Activated CD8-positive, alpha-beta memory T cell treated with anti-CD3 and anti-CD28 coated beads for 4 hours (primary cell): ENCODE measurements at places on chromosomes 13 and 19.

- DNase-seq, result no peak
Observed at GRCh38 chr19:46700704-46701103, 16.2 kb downstream of the PRKD2 start.

DNA sequence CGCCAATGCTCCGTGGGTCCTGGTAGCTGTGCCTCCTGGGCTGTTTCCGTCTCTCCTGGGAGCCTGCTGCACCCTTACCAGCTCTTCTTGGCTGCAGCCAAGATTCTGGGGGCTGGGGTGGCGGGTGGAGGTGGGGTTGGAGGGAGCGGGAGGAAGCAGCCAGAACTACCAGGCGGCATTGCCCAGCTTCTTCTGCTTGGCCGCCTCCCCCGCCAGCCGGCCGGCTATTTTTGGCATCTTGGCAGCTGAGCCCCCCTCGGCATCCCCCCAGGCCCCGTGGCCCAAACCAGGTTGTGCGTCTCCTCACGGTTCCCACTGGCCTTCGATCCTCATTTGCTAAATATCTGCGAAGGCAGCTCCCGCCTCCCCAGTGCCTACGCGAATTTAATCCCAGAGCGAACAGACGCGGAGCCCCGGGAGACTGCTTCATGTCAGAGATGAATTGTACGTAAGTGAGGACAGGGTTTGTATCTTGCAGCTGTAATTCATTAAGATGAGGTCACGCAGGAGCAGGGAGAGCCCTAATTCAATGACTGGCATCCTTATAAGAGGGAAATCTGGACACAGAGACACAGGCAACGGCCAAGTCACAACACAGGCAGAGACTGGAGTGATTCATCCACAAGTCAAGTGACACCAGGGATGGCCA, 12.8 kb upstream of the PEAK3 start:
- no peak for DNase-seq

DNA sequence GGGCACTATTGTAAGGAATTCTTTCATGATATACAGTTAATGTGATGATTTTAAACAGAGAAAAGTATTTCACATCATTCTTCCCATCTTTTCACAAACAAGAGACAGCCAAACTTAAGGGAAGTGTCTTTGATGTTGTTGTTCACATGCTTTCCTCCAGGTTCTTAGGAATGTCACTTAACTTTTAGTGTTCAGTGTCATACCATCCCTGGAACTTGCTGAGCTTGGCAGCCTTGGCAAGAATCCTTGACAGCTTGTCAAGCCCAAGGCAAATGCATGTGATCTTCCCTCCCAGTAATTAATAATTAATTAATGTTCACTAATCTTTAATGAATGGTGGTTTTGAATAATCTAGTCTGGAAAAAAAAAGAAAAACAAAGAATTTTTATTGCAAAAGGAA, 727.9 kb upstream of the PRR20A start:
- DNase-seq, result no peak

GRCh38 chr13:113636266-113636963, 21.6 kb downstream of the ATP4B start:
- DNase-seq, result no peak

GRCh38 chr19:46954993-46955812, 64.4 kb upstream of the NPAS1 start:
- peak; percentile 22 for DNase-seq

DNA sequence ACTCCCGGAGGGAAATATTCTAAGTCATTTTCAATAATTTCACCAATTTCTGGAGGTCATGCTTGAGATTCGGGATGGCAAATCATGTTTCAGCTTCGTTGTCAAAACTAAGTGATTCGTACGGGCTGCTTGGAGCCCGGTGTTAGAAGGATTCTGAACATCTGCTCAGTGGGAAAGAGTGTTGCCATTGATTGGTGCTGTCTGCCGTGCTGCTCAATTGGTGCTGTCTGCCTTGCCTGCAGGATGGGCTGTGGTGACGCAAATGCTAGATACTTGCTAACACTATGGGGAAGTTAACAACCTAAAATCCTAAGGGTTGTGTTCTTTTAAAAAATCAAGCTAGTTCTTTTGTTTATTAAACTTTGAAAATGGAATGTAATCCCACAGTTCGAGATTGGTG, 17.3 kb upstream of the CACNG8 start:
- no peak for DNase-seq

GRCh38 chr19:7895565-7895964, 7.3 kb downstream of the LRRC8E start:
- no peak for DNase-seq

- no peak for DNase-seq
Observed at GRCh38 chr19:9700229-9700981, 25.5 kb upstream of the ZNF562 start.

DNA sequence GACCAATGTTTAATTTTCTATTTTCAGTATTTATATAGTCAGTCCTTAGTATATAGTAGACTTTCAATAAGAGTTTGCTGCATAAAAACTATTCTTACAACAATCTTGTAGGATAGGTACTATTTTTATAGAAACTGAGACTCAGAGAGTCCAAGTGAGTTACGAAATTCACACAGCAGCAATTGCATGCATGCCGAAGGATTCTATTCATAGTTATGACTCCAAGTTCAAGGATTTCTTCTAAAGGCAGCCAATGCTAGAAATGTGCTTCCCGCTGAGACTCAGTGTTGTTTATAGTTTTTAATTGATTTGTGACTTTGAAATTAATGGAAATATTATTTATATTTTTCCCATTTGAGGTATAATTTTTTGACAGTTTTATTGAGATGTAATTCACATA, 62.7 kb upstream of the CSNK1A1L start:
- no peak for DNase-seq

DNA sequence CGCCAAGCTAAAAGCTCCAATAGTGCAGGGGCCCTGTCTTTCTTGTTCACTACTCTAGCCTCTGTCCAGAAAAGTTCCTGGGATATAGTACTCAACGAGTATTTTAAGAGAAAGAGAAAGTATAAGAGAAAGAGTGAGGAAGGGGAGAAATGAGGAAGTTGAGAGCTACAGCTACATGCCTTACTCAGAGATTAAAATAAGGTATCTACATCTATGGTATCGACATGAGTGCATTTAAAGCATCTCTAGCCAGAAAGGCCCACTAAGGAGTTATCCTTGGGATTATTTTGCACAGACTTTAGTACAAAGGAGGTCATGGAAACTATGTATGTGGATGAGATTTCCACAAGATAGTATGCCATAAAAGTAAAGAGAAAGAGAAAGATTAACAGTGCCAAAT, 28.5 kb downstream of the MYCBP2 start:
- no peak for DNase-seq

DNA sequence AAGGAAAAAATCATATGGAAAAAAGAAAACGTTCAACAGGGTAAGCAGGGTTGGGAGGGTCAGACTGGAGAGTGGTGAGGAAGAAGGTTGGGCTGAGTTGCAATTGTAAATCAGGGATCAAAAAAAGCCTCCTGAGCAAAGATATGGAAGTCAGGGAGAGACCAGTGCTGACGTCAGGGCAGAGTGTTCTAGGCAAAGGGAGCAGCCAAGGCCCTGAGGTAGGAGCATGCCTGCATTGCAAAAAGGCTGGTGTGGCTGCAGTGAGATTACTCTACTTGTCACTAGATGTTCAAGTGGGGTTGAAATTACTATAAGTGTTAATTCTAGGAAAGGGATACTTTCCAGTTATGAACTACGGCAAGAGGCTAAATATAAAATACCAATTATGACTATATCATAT, 562.0 kb downstream of the MYO16 start:
- DNase-seq, result no peak

DNA sequence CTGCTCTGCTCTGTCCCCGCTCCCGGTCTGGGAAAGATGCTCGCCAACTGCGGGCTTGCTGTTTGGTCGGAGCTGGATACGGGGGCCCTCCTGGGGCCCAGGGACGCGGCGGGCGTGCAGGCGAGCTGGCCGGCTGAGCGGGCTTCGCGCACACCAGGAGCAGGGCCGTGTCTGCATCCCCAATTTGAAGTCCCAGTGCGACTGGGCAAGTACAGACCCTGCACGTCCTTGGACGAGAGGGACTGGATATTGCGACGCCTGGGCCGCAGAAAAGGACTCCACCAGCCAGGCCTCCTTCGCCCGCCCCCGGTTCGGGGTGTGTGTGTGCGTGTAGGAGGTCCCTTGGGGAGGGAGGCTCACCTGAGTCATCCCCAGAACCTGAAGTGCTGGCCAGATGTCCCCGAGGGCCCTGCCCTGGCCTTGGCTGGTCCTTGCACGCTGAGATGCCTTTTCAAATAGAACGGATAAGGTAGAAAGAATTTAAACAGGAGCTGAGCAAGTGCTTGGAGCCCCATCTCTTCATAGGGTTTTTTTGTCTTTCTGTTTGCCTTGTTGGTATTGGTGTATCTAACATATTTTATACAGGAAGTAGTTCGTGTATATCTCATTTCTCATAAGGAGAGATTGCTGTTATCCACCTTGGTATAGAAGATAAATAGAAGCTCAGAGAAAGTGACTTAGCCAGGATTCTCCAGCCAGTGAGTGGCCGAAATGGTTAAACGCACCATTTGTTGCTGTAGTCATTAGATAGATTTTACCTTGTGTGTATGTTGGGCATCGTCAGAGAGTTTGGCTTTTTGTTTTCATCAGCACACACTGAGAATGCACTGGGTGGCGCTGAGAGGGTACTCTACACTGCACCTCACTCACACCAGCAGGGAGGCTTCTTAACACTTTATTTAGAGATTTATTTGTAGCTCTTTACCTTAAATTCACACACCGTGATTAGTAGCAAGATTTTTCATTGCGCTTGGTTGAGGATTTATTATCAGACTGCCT, 1.1 kb downstream of the NAXD start:
- DNase-seq, result peak; percentile 18

DNA sequence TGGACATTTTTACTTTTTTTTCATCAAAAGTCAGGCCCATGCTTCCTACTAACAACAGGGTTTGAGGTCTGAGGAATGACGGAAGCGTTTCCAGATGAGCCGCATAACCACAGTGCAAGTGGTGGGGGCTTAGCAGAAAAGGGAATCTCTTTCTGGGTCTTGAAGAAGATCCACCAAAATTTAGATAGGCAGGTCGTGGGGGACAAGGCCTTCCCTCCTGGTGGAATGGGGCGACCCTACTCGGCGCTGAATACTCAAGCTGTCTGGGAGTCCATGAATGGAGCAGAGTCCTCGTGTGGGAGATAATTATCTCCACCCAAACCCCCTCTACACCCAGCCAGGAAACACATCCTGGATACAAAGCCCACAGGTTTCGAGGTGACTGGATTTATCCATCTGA, 36.9 kb downstream of the CARS2 start:
- no peak for DNase-seq
